Activated CD4-positive, CD25-positive, alpha-beta regulatory T cell treated with anti-CD3 and anti-CD28 coated beads, Interleukin-2, amount 50 U/mL, for 16 hours (primary cell): ENCODE measurements at places on chromosomes 5 and 9.
A peak's percentile ranks its signal among the peaks of the same experiment; 100 is the strongest.

DNA sequence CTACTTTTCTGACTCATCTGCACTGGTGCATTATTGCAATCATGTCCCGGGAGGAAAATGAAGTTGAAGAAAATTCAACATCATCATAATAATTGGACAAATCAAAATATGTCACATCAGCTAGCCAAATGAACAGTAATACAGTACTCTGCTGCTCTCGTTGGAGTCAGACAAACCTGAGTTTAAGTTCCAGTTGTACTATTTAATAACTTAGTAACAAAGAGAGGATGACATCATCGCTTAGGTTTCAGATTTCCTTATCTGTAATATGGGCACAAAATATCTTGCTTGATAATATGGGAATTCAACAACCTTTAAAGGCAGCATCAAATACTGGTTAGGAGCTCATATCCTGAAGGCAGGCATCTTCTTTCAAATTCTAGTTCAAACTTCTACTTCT lies 1248.9 kb upstream of the ACO1 start:
- DNase-seq, result no peak

DNA sequence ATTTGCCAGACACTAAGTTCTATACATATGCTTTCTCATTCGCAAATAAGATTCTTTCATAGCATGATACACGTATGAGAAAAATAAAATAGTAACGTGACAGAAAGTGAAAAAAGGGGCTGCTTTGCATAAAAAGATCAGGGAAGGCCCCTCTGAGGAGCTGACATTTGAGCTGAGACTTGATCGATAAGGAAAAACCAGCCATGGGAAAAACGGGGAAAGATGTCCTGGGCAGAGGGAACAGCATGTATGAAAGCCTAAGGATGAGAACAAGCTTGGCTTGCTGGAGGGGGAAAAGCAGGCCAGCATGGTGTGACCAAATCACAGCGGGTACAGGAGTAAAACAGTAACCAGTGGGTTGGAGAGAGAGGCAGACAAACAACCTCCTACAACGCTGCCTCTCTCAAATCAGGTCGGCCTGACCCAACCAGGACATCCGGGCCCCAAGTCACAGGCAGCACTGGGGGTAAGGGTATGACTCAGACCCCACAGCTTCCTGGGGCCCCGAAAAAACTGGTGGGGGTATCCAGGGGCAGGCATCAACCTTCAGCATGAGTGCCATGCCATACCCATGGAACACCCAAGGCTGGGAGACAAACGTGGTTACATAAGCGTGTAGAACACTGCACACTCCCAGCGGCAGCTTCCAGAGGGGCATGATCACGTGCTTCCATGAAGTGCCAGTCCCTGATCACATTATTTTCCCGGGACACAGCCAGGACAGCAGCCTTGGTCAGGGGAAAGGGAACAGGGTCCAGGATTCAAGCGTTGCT lies 2.2 kb downstream of the TNIP1 start:
- peak; percentile 59 for DNase-seq

DNA sequence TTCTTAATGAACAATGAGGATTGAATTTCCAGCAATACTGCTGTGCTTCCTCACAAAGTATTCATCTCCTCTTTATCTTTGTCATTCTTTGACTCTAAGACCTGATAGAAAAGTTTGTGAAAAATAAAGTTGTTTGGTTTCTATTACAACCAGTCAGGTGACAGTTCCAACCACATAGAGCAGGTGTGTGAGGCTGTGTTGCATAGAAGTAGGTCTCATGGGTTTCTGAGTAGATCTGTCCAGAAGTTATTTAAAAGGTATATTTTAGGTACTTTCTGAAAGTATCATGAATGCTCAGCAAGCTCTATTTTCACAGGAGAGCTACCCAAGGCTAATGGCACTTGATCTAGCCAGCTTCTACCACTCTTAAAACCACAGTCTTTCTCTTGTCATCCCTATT lies 637.0 kb downstream of the DNAH5 start:
- DNase-seq, result no peak

DNA sequence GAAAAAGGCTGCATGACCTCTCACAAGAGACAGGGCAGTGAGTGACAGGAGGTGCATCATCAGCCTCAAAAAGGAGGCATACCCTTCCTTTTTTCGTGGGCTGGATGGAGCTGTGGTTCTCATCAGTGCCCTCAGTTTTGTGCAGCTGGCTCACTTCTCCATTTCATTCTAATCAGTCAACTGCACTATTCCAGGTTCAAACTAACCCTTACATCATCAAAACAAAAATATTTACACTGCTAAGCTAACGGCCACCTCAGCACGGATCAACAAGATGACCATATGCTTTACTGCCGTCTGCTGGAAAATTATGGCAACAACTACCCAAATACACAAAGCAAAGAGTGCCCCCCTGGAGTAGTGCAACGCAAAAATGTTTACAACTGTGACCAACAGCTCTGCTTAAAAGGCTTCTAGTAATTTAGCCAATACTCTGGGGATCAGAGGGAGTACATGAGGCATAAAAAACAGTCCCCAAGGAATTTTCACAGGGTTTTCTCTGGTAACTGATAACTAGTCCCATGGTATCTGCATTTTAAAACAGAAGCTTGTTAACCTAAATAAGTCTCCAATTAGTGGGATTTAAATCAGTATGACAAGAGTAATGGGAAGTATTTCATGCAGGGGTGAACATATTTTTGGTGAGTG lies 10.8 kb downstream of the KCNV2 start:
- no peak for DNase-seq

DNA sequence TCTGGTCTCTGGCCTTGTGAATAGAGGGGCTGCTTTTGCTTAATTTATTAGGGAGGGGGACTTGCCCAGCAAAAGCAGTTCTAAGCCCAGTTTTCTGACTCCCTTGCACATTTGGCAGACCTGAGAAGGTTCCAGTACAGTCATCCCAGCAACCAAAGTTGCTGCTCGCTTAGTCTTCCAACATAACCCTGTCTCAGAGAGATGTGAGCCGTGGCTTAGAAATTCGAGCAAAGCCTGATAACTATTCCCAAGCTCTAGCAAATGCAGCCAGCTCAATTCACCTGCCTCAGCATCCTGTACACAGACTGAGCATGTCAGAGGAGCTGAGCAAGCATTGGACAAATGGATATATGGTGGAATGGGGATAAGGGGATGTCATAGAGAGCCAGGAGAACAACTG lies 401.9 kb downstream of the SPOCK1 start:
- no peak for DNase-seq

- DNase-seq, result peak; percentile 66
These were observed 54.1 kb downstream of the DUSP1 start for GRCh38 chr5:172716796-172717313.

DNA sequence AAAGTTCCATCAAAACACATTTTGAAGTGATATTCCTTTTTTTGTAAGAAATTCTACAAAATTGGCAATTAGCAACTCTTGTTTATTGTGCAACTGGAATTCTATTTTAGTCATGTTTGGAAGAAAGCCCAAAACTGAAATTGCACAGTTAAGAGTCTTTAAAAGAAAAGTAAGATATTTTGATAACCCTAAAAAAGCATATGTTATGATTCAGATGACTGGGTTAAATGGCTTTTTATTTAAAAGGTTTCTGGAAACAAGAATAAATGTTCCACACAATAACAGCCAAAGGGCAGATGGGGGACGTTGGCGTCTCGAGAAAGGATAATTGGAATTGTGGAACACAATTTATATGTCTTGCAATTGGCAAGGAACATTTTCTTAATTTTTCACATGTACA lies 275.2 kb downstream of the CDH9 start:
- no peak for DNase-seq

GRCh38 chr9:87535817-87536539 lies 38.3 kb downstream of the DAPK1 start:
- no peak for DNase-seq

DNA sequence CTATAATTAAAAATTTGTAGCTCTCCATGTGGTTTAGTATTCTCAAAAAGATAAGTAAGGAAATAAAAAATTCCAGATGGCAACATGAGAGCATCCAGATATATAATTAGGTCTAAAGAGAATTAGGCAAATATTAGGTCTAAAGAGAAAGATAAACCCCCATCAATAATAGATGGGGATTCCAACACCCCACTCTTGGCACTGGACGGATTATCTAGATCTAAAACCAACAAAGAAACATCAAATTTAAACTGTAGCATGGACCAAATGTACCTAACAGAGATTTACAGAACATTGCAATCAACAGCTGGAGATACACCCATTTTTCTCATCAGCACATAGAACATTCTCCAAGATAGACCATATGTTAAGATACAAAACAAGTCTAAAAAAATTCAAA lies 31.6 kb downstream of the RGMB start:
- no peak for DNase-seq

DNA sequence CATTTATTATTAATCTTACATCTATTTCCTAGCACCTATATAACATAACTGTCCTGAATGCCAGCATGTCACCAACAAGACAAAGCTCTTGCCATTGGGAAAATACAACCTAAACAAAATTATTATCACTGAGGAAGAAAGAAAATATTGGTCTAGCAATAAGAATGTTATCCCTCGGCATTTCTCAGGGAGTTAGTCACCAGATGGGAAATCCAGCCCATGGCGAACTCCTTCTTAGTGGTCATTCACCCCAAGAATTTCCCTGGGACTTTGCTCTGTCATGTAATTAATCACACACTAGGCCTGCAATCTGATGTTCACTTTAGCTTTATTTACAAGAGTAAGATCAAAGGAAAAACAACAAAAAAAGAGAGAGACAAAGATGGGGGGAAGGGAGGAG lies 56.1 kb upstream of the TAS2R1 start:
- DNase-seq, result no peak

GRCh38 chr9:14014218-14014617 lies 299.7 kb downstream of the NFIB start:
- no peak for DNase-seq
